ENCODE measurements at places on chromosomes 12 and 14. TPM values are rescaled to one million over a fixed set of nuclear protein-coding genes. Genes with fewer than 3 reads are reported as not detected.
A peak's percentile ranks its signal among the peaks of the same experiment; 100 is the strongest.

KCNA5 gene
- total RNA-seq: 20.2 TPM

FGF23 gene
- total RNA-seq: not detected

- no peaks in the 10 kb centered on the region for H3K4me1 ChIP-seq
- H3K4me3 ChIP-seq: no peak overlapping the region
- H3K27ac ChIP-seq: no peak overlapping the region
- H3K27me3 ChIP-seq: peaks cover 54% of the 10 kb centered on the region
- DNase-seq: no peak
Measured at GRCh38 chr12:130357241-130357640, 19.6 kb downstream of the PIWIL1 start.

DNA sequence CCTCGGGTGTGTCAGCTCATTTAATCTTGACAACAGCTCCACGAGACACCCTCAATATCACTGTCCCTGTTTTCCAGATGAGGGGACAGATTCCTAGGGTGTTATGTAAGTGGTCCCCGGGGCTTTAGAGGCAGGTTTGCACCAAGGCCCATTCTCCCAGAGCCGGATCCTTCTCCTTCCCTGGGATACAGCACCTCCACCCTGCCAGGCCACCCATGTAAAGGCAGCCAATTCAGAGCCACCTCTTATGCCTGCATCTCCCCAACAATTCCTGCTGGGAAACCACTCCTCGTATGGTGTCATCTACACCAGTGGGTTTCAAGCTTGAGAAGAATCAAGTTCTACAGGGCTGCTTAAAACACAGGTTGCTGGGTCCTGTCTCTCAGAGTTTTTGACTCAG is 4.1 kb upstream of the CYP46A1 start:
- DNase-seq: peak; percentile 39
- H3K4me3 ChIP-seq: no peak overlapping the region
- H3K27me3 ChIP-seq: peaks cover 7% of the 10 kb centered on the region
- H3K36me3 ChIP-seq: no peaks in the 10 kb centered on the region
- H3K4me1 ChIP-seq: peaks cover 12% of the 10 kb centered on the region

DNA sequence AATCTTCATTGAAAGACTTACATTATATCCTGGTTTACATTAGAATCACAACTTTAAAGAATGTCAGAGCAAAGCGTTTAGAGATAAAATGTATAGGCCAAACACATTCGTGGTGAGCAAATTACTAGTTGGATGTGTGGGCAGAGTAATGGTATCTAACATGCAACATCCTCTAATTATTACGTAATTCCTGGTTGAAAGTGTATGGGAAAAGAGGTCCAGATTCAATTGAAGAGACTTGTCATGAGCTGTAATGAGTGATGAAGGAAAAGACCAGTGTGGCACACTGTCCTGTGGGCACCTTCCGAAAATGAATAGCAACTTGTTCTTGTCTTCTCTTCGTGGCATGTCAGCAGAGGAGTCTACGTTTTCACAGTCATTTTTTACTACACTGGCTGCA is 192.8 kb downstream of the LRIG3 start:
- no peaks in the 10 kb centered on the region for H3K4me1 ChIP-seq
- H3K36me3 ChIP-seq: no peaks in the 10 kb centered on the region
- no peak overlapping the region for H3K27ac ChIP-seq

DNA sequence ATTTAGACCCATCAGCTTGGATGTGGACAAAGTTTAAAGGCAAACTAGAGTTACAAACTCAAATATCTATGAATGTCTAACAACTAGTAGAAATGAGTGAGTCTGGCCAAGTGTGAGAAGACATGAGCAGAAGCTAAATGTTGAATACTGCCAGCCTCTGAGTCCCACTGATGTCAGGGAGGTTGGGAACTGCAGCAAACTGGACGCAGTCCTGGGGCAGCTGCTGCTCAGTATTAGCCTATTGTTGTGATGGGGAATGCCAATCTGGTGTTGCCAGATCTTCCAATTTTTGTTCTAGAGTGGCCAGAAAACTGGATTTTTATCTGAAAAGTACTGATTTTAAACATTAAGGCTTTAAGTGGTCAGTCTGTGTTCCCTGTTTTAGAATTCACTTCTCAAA is 770.4 kb upstream of the STXBP6 start:
- H3K4me3 ChIP-seq: no peak overlapping the region
- no peaks in the 10 kb centered on the region for H3K27me3 ChIP-seq
- no peak for DNase-seq
- no peaks in the 10 kb centered on the region for H3K4me1 ChIP-seq
- H3K27ac ChIP-seq: no peak overlapping the region
- H3K36me3 ChIP-seq: no peaks in the 10 kb centered on the region

- H3K36me3 ChIP-seq: no peaks in the 10 kb centered on the region
- H3K4me1 ChIP-seq: no peaks in the 10 kb centered on the region
- no peaks in the 10 kb centered on the region for H3K27me3 ChIP-seq
- no peak for DNase-seq
Measured at GRCh38 chr12:100675432-100675831, 101.9 kb downstream of the GAS2L3 start.

Data from sigmoid colon (tissue), 7 donors.